COR-L47 (cell line): ENCODE measurements at places on chromosomes 1 and 21.

- no peak for DNase-seq
These were observed 155.3 kb downstream of the MAGI3 start for GRCh38 chr1:113545626-113546025.

DNA sequence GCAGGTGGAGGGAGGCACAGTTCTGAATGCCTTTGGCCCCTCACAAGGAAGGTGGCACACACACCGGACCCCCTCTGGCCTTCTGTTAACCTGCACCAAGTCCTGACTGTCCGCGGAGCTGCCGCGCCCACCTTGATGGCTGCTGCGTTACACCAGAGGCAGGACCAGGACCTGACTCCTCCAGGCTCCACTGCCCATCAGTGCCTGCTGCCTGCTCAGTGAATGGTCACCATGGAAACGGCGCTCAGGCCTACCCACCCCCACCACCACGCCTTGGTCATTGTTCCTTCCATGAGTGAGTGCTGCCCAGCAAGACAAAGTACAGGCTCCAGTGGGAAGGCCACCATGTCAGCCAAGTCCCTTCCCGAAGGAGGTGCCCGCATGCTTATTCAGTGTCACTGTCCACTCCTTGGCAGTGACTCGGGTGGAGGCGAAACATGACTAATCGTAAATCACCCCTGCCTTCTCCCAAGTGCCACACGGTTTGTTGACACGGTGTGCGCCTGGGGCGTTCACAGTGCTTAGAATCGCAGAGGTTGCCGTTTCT, 57.3 kb downstream of the SLC37A1 start:
- peak; percentile 96 for DNase-seq

DNA sequence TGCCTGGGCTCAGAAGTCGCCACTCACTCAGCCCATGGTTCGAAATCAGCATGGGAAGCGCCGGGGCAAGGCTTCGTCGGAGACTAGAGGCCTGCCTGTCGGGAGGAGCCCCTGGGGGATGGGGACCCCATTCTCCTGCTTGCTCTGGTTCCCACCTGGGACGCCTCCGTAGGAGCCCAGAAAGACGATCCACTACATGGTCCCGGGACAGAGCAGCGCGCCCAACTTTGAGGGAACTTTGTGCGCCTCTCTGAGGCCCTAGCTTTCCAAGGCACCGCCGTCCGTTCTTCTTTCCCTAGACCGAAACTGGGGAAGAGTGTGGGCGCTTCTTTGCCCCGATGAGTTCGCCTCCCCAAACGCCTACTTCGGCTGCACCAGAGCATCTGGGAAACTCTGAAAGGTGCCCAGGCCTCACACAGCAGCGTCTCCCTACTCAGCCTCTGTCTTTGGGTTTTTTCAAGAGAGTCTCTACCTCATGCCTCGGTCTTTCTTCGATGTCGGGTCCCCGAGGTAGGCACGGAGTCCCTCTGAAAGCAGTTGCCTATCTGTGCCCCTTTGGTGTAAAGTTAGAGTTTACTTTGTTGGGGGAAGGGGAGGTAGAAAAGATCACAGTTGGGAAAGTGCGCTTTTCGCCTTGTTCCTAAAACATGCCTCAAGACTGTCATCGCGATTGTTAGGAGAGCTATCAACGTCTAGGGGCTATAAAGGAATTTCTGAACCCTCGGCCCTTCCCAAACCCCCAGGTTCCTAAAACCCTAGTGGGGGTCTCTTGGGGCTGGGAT, 14.0 kb downstream of the NR5A2 start:
- no peak for DNase-seq

GRCh38 chr1:243394601-243395464, 139.0 kb downstream of the SDCCAG8 start:
- no peak for DNase-seq

DNA sequence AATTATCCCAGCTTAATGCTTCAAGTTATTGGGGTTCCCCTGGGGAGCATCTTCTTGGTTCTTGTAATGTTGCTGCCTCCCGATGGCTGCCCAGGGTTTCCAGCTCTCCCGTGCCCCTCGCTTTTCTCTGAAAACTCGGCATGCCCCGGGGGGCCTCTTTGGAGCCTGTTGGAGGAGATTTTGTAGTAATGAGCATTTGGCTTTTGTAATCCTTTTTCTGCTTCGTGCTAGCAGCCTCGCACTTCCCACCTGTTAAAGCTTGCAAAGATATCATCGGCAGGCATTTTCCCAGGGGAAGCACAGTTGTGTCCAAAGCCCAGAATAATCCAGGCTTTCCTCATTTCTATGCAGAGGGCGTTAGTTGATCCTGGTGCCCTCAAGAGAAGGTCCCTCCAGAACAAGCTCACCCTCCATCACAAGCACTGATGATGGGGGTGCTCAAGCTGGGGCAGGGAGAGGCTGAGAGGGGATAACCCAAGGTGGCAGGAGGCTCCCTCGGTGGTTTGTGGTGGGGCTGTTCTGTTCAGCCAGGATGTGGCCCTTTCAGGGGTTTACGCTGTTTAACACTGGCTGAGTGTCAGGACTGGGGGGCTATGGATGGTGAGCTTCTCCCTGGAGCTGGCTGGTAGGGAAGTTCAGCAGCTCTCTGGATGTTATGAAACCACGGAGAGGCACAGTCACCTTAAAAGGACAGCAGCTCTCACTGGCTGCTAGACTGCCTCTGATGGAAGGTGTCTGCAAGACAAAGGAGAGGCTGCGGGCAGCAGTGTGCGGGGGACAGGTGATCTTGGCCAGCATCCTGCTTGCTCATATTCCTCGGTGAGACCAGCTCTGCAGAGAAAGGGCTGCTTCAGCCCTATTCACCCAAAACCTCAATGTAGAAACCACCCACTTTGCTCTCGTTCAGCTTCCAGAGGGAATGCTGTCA, 477.1 kb upstream of the VAMP3 start:
- DNase-seq = no peak

DNA sequence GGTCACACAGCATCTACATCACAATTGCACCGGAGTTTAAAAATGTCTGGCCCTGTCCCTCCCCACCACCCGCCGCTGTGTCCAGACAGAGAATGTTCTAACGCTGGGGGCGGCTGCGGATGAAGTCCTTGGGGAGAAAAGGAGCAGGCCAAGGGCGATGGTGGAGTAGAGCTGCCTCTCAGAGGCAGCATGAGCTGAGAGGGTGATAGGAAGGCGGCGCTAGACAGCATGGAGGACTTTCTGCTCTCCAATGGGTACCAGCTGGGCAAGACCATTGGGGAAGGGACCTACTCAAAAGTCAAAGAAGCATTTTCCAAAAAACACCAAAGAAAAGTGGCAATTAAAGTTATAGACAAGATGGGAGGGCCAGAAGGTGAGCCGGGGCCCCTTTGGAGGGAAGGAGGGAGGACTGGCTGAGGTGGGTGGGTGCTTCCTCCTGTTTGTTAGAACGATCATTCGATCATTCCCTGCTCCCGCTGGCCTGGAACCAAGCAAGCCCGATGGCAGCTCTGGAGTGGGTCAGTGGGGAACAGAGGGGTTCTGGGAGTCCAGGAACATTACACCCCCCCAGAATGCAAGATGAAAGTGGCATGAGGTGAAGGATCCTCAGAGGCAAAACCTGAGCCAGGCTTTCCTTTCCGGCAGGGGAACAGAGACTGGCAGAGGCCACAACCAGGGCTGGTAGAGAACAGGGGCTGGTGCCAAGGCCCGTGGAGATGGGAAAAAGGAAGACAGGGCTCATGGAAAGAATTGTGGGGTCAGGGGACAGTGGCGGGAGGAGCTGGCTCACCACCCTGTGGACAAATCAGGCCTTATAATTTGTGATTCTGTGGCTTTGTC, at the start of the genes FAM229A and TSSK3:
Gene FAM229A, minus strand, starts transcription at position 12 of the 840 bp plus-strand sequence. CDS start 394 bp downstream, outside the sequence.
Gene TSSK3, plus strand, starts transcription at position 66 of the 840 bp plus-strand sequence. Its CDS starts 163 bp downstream, at position 229.
- no peak for DNase-seq

- no peak for DNase-seq
These were observed 4.9 kb upstream of the B4GALT3 start for GRCh38 chr1:161182214-161182613.

DNA sequence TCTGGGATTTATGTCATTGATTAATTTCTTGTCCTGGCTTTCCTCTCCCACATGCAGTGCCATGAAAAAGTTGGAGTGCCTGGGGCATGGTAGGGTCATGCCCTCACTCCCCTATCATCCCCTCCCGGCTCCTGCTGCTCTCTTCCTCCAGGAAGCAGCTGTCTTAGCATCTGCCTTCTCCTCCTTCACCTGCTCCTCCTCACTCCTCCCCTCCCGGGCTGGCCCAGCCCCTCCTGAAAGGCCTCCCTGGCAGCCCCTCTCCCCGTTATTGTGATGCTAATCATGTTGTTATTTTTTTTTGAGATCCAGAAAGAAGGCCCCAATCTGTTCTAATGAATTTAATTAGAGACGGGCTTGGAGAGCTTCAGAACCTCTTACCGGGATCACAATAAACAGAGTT, 36.3 kb upstream of the NFASC start:
- no peak for DNase-seq

- DNase-seq = no peak
These were observed 25.6 kb downstream of the SEC16B start for GRCh38 chr1:177944016-177944949.

DNA sequence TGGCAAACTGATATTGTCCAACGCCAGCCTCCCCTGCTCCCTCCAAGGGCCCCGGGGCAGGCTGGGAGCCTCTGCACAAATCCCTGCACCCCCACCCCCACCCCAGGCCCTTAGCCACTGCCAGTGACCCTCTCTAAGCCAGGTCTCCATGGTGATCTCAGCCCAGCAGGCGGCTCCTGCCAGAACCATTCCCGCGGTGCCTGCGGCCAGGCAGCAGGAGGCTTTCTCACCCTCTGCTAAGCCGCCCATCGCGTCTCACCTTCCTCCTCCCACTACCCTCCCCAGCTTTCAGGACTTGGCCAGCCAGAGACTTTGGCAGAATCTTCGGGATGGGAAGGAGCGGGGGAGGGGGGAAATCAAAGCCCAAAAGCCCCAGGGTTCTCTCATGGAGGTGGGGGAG, 46.8 kb upstream of the WASF2 start:
- DNase-seq = peak; percentile 75

- no peak for DNase-seq
These were observed 11.6 kb downstream of the PEF1 start for GRCh38 chr1:31633117-31633516.

- DNase-seq = no peak
These were observed 4.5 kb upstream of the SDC3 start for GRCh38 chr1:30912913-30913652.

- DNase-seq = no peak
These were observed 17.5 kb downstream of the RASSF5 start for GRCh38 chr1:206524739-206525364.

DNA sequence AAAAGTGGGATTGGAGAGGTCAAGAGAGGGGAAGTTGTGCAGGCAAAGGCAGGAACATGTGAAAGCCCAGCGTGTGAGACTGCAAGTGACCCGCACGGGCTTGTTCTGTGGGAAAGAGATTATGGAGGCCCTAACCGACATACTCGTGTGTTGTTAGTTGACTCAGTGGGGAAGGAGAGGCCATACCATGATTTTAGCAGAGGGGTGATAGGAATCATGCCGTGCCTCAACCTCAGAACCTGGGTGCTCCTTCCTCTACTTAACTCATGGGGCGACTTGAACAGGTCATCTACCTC, 19.3 kb downstream of the PGLYRP3 start:
- DNase-seq = no peak

DNA sequence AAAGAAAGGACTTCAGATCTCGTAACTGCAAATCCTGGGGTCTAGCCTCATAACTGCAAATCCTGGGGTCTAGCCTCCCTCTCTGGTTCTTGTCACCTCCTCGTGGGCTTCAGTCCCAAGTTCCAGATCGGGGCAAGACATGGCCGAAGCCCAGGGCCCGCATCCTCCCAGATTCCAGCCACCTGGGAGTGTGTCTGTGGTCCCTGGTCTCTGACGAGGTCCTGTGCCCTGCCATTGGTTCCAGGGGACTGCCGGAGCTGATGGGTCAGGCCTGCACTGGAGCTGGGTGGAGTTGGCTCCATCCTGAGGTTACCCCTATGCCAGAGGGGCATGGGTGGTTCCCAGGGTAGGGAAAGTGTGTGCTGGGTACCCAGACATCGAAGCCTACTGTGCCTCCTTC, 17.7 kb upstream of the C1orf174 start:
- no peak for DNase-seq

GRCh38 chr1:118945489-118945888, 42.7 kb downstream of the TBX15 start:
- DNase-seq = peak; percentile 2

DNA sequence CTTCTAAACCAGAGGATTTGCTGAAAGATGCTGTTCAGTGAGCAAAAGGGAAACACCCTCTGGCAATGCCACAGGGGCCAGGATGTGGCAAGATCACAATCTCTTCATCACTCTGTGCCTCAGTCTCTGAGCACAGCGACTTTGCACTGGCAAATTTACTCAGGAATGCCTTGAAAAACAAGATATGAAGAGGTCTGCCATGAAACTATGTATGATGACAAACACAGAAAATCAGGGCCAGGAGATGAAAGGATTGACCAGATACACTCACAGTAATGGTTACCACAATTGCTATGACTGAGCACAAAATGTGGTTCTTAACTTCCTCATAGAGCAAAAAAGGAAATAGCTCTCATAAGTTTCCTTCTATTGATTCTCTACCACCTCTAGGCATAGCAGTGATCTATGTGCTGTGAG, 5.8 kb downstream of the TTC13 start:
- no peak for DNase-seq

DNA sequence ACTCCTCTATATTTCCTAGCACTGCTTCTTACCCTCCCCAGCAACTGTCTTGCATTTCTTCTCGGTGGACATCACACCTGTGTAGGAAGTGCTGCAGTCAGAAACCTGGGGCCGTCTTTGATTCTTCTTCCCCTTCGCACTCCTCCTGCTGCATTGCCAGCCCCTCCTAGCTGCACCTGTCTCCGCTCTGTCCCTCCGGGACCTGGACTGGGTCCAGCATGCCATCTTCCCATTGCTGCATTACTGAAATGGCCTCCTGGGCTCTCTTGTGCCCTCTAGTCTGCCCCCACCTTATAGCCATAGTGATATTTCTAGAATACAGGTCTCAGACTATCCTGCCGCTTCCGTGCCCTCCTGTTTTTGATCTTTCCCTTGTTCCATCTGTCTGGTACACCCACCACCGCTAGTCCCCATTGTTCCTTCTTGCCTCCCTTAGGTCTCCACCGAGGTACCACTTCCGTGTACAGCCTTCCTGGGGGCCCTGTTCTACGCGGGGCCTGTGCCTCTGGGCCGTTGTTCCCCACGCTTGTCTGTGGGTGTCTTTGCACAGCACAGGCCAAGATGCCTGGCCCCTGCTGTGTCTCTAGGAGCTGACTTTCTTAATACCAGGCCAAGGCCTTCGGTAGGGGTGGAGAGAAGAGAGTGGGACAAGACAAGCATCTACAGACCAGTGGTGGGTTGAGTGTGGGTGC, 107.6 kb downstream of the GALNT2 start:
- no peak for DNase-seq

DNA sequence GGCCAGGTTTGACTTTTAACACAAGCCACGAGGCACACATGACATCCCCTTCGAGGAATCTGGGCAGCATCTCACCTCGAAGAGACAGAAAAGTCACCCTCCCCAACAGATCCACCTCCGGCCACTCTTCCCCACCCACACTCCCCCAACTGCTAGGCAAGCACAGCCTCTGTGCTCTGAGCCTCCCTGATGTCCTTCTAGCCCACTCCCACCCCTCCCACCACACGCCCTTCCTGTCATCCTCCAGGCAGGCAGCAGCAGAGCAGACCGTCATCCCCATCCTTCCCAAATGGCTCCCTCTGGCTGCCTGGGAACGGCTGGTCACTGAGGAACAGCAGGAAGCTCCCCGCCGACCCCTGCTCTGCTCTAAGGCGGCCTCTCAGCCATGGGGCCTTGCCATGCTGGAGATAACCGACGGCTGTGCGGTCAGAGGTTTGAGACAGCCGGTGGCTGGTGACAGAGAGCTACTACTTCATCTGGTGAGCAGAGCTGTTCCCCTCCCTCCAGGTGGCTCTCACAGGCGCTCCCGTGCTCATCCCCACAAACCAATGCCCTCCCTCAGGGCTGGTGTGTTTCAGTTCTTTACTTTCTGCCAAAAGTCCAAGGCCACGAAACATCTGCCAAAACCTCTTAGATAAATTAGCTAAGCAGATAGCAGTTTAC, 25.6 kb downstream of the NPHP4 start:
- DNase-seq = no peak

GRCh38 chr21:38027901-38028498, 111.7 kb upstream of the KCNJ6 start:
- DNase-seq = no peak
